H4 (cell line): ENCODE measurements at places on chromosomes 13 and 19.

DNA sequence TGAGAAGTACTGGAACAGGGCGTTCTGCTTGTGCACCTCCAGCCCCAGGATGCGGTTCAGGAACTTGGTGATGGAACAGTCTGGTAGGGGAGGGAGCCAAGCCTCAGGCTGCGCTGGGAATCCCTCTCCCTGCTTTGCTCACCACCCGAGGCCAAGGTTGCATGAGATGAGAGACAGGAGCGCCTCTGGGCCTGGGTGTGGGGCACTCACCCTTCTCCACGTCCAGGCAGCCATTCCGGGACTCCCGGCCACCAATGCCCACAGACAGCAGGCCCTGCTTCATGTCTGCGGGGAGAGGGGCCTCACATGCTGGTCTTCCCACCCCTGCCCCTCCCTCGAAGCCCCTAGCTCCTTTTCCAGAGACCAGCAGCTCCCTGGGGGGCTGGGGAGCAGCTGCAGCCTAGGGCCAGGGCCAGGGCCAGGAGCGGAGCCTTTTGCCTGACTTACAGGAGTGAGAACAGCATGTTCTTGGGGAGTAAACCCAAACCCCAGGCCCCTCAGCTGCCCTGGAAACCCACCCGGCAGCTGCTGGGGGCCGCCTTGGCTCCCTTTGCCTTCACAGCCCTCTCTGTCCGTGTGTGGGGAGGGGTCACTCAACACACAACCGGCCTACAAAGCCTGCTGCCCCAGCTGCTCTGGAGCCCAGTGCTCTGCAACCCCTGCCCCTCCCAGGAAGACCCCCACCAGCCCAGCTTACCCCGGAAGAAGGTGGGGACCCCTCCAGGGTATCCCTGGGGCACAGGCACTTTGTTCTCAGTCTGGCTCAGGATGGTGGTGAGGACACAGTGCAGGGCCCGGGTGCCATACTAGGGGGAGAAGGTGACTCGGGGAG, 7.2 kb downstream of the GPX4 start:
- no peak for DNase-seq

DNA sequence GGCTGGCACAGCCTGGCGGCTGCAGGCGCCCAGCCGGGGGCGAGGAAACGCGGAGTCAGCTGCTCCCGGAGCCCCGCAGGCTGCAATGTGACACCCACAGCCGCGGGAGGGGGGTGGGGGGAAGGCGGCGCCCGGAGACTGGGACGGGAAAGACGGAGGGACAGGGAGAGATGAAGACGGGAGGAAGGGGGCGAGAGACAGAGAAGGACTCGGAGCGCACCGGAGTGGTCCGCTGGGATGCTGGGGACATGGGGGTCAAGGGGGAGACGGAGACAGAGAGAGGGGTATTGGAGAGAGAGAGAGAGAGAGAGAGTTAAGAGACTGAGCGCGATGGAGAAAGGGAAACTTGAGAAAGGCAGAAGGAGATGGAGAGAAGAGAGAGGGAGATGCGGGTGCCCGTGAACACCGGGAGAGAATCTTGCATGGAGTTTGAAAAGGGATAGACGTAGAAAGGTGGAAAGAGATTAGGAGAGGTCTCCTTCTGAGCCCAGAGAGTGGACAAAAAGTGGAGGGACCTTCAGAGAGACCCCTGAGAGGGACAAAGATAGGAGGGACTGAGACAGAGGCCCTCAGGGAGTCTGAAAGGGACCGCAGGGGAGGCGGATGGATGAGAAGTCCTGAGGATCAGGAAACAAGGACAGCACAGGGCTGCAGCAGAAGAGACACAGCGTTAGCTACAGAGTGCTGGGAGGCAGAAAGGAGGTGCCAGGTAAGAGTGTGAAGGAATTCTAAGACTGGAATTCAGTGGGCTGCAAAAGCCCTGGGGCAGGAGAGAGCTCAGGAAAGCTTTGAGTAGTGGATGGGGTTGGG, 1.0 kb downstream of the SCN1B start:
- no peak for DNase-seq

DNA sequence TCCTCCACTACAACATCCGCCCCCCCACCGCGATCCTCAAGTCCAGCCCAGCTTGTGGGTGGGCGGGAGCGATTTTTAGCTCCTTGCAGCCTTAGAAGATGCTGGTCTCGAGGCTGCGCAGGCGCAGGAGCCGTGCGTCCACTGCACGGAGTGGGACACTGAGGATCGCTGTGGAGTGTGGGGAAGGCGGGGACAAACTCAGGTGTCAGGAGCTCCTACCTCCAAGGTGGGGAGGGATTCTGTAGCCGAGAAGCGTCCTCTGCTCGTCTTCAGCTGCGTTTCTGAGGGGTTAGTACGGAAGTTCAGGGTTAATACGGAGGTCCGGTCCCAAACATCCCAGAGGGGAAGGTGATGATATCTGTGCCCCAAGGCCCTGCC, at the start of gene RTBDN:
Gene RTBDN (minus strand): TSS at position 14 of the 378 bp plus-strand sequence. CDS start 4,600 bp downstream, outside the sequence.
- peak; percentile 9 for DNase-seq

- DNase-seq, result no peak
Observed at GRCh38 chr13:42753697-42754096, 27.7 kb upstream of the FAM216B start.

DNA sequence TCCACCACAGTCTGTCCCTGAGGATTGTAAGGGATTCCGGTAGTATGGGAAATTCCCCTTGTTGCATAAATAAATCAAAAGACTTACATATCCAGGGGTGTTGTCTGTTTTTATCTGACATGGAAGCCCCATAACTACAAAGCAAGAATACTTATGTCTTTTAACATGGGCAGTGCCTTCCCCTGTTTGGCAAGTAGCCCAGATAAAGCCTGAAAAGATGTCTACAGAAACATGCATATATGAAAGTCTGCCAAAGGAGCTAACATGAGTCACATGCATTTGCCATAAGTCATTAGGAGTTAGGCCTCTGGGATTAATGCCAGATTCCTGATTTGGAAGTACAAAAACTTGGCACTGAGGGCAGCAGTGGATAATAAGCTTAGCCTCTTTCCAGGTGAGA, 62.1 kb downstream of the ZNF737 start:
- DNase-seq, result peak; percentile 29
